Activated CD4-positive, alpha-beta T cell treated with anti-CD3 and anti-CD28 coated beads for 4 hours (primary cell): ENCODE measurements at places on chromosomes 1 and 21.

- no peak for DNase-seq
These were observed 15.6 kb upstream of the SRP9 start for GRCh38 chr1:225762002-225762441.

DNA sequence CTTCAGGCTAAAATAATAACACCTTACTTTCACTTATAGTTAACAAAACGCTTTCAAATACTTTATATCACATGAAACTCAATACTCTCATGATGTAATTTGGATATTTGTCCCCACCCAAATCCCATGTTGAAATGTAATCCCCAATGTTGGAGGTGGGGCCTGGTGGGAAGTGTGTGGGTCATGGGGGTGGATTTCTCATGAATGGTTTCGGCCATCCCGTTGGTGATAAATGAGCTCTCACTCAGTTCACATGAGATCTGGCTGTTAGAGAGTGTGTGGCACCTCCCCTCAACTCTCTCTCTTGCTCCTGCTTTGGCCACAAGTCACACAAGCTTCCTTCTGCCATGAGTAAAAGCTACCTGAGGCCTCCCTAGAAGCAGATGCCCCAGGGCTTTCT is 22.5 kb upstream of the PTGFRN start:
- no peak for DNase-seq

- no peak for DNase-seq
These were observed 14.8 kb upstream of the TMEM54 start for GRCh38 chr1:32915766-32916706.

- DNase-seq = no peak
These were observed 22.3 kb downstream of the APP start for GRCh38 chr21:26148071-26148839.

- DNase-seq = no peak
These were observed 58.2 kb downstream of the HSD3B1 start for GRCh38 chr1:119565131-119565772.

- DNase-seq = peak; percentile 4
These were observed 13.3 kb downstream of the PLPPR5 start for GRCh38 chr1:98991127-98992012.

DNA sequence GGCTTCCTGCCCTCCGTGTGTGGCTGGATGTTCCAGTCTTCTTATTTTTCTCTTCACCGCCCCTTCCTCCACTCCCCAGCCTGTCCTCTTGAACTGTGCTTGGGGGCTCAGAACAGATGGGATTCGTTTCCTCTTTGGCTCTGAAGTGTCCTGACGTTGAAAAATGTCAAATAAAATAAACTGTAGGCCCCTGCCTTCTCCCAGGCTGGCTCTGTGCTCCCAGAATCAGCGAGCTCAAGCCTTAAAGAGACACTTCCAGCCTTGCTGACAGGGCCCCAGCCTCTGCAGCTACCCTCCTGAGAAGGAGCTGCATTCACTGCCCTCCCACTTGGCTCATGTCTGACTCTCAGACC is 104.2 kb upstream of the IPO9 start:
- no peak for DNase-seq

DNA sequence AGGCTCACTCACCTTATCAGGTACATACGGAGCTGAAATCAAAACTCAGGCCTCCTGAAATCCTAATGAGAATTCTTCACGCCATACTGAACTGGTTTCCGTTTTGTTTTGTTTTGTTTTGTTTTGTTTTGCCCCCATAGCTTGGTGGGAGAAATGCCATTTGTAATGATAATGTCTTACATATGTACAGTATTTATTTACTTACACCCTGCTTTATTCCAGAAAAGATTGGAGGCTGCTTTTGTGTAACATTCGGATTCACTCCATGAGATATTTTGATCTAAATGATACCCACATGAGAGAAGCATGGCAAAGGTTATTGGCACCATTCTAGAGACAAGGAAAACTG is 84.7 kb downstream of the EPHB2 start:
- DNase-seq = no peak

DNA sequence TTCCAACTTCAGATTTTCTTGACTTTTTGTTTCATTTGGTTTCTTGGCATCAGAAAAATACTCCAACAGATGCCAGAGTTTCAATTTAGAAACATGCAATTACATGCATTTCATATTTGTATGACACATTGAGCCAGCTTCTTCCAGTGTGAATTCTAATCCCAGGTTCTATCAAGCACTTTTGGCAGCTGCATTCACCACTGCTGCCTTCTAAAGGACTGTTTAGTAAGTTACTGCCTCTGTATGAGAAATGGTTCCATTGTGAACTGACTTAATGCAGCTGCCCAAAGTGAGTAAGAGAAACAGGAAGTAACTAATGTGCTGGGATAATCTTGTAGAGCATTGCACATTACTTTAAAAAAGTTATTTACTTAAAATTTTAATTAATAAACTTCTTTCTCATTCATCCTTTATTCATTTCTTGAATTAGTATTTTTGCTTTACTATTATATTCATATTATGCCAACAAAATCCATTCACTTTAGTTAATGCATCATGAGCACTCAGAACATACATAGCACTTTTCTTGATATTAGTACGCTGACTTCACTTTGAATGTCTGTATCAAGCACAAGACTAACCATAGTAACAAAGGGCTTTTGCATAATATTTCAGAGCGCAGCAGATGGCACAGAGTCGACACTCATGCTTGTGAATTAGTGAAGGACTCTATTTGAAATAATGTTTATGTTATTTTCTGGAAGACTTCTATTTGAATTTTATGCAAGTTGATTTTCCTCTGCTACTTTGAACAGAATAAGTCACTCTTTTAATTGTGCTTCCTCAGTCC is 9.8 kb downstream of the RGS18 start:
- DNase-seq = no peak
